T-helper 17 cell (primary cell): ENCODE measurements at places on chromosomes 3 and 15.

DNA sequence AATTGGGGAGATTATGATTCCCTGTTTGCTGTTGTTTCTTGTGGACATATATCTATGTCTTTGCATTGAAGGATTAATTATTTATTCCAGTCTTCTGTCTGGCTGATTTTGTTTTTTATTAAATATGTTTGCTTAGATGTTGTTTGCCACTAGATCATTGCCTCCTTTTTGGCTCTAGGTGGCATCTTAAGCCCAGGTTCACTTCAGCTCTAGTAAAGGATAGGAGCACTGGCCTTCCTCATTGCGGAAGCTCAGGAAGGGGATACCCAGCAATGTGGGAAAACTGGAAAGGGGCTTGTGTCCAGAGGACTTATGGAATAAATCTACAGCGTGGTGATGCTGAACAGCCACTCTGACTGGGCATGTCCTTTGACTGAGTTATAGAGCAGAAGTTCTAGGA is 821.6 kb downstream of the PDCD6IP start:
- no peaks in the 10 kb centered on the region for H3K27me3 ChIP-seq
- H3K27ac ChIP-seq: no peak overlapping the region
- no peak for DNase-seq

GRCh38 chr3:126287536-126288241 is 69.5 kb downstream of the KLF15 start:
- H3K27me3 ChIP-seq: peaks cover 72% of the 10 kb centered on the region
- H3K36me3 ChIP-seq: no peaks in the 10 kb centered on the region
- peaks cover 2% of the 10 kb centered on the region for H3K4me1 ChIP-seq
- no peak overlapping the region for H3K27ac ChIP-seq
- H3K4me3 ChIP-seq: no peak overlapping the region

DNA sequence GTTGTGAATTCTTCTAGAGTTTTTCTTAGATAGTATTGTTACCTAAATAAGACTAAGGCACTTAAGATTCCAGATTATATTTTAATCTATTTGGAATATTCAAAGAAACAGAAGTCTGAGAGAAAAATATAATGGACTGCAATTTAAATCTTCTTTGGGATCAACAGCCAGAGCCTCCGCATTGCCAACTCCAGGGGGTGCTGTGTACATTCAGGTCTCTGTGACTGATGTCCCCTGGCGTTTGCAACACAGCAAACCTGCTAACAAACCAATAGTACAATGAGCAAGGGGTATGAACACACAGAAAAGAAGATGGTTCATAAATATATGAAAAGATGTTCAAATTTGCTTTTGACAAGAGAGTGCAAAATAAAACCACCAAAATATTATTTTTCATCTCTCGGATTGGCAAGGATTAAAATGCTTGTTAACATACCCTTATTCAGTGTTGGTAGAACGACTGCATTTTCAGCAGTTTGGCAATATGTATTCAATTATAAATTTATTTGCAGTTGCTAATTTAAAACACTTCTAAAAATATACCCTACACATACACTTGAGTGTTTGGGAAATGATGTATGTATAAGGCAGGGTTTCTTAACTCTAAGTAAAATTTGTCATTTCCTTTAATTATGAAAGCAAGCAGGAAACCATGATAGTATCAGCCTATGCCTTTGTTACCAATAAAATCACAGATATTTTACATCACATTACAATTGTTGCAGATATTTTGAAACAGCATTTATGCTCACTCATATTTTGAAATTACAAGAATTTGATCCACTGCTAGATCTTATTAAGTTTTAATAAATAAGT is 16.1 kb upstream of the TM4SF1 start:
- H3K36me3 ChIP-seq: no peaks in the 10 kb centered on the region
- H3K27me3 ChIP-seq: peaks cover 24% of the 10 kb centered on the region
- no peak overlapping the region for H3K4me3 ChIP-seq
- no peaks in the 10 kb centered on the region for H3K4me1 ChIP-seq

- no peaks in the 10 kb centered on the region for H3K36me3 ChIP-seq
- DNase-seq: no peak
- peaks cover 28% of the 10 kb centered on the region for H3K27me3 ChIP-seq
- peaks cover 2% of the 10 kb centered on the region for H3K4me1 ChIP-seq
- no peak overlapping the region for H3K4me3 ChIP-seq
Measured at GRCh38 chr3:31833391-31834190, 147.5 kb downstream of the OSBPL10 start.

GRCh38 chr15:45435124-45435903 is 57.0 kb upstream of the GATM start:
- no peak for DNase-seq
- H3K27ac ChIP-seq: no peak overlapping the region
- peaks cover 20% of the 10 kb centered on the region for H3K27me3 ChIP-seq
- no peak overlapping the region for H3K4me3 ChIP-seq
- no peaks in the 10 kb centered on the region for H3K4me1 ChIP-seq
- no peaks in the 10 kb centered on the region for H3K36me3 ChIP-seq

DNA sequence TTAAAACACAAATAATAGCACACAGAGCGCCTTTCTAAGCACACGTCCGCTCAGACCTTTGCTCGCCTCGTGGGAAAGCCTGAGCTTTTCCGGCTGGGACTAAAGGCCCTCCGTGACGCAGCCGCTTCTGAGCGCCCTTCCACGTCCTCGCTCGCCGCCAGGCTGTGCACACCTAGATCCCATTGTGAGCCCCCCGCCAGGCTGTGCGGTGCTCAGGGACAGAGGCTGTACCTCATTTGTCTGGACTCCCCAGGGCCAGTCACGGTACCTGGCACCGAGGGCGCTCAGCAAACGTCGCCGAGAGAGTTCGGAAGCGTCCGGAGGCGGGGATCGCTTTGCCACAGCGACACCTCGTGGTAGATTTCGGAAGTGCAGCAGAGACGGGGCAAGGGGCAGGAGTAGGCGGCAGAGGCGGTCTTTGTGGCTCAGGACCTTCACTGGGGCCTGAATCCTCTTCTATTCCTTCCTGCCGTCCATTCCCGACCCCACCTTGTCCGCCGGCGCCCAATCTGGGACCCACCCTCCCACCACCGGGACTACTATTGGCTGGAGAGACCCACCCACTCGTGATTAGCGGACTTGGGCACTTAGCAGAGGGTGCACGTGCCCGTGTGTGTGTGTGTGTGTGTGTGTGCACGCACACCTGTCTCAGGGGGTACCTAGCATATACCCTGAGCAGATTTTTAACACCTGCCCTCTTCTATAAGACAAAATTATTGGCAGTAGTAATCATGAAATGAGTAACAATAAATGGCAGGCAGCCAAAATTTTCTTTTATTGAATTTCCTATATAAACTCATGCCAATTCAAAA is 65.6 kb downstream of the RHCG start:
- H3K4me3 ChIP-seq: peak overlapping the region; percentile 90
- H3K27me3 ChIP-seq: peaks cover 40% of the 10 kb centered on the region
- H3K4me1 ChIP-seq: peaks cover 6% of the 10 kb centered on the region
- DNase-seq: peak; percentile 70
- no peak overlapping the region for H3K27ac ChIP-seq
- peaks cover 3% of the 10 kb centered on the region for H3K36me3 ChIP-seq

DNA sequence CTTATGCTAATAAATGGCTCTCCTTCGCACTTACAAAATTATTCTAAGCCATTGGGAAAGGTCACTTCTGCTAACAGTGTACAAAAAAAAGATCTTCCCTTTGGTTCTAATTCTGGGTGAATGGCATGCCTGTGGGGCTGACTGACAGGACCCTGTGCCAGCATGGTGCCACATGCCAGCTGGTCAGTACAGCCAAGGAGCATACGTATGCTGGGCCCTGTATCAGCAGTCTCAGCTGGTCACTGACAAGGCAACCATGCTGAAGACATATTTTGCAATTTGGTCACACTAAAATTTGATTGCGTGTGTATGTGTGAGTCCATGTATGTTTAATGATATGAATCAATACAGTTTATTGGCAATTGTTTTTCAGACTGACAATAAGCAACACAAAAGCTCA is 246.1 kb downstream of the TBL1XR1 start:
- H3K4me1 ChIP-seq: peaks cover 5% of the 10 kb centered on the region
- DNase-seq: no peak
- no peak overlapping the region for H3K4me3 ChIP-seq
- H3K36me3 ChIP-seq: peaks cover 2% of the 10 kb centered on the region

DNA sequence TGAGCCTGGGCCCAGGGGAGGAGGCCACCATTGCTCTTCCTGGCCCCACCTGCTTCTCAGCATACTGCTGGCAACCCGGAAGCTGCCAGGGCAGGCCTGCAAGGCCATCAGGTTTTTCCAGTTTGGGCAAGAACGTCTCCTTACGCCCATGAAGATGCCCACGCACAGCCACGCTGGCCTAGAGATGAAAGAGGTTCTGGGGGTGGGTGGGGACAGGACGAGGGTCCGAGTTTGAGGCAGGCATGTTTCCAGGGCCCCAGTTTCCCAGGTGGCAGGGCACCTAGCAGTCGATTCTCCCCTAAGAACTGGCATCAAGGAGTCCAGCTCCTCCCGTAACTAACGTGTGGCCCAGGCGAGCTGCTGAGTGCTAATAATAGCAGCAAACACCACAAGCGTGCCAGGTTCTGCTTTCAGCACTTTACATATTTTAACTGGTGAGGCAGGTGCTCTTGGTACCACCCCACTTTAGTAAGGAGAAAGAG is 45.8 kb downstream of the ZNF710 start:
- H3K4me3 ChIP-seq: peak overlapping the region; percentile 21
- H3K4me1 ChIP-seq: peaks cover 30% of the 10 kb centered on the region
- H3K27ac ChIP-seq: no peak overlapping the region
- H3K36me3 ChIP-seq: peaks cover 3% of the 10 kb centered on the region
- DNase-seq: no peak

- H3K27me3 ChIP-seq: no peaks in the 10 kb centered on the region
- no peak overlapping the region for H3K4me3 ChIP-seq
- peaks cover 47% of the 10 kb centered on the region for H3K4me1 ChIP-seq
- peaks cover 6% of the 10 kb centered on the region for H3K36me3 ChIP-seq
Measured at GRCh38 chr3:195411836-195412235, 31.0 kb downstream of the ACAP2 start.

DNA sequence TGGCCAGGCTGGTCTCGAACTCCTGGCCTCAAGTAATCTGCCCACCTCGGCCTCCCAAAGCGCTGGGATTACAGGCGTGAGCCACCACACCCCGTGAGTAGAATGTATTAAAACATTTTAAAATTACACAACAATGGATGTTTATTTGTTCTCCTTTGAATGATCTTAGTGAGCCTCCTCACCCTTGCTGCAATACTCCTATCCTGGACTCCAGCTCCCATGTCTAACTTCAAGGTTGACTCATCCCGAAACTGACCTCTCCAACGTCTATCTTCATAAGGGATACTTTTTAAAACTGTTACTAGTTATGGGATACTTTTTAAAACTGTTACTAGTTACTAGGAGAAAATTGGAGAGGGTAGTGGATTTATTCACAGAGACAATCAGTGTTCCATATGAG is 17.8 kb upstream of the RHCG start:
- H3K4me3 ChIP-seq: no peak overlapping the region
- H3K4me1 ChIP-seq: no peaks in the 10 kb centered on the region
- H3K27ac ChIP-seq: no peak overlapping the region
- no peaks in the 10 kb centered on the region for H3K36me3 ChIP-seq
- no peak for DNase-seq

DNA sequence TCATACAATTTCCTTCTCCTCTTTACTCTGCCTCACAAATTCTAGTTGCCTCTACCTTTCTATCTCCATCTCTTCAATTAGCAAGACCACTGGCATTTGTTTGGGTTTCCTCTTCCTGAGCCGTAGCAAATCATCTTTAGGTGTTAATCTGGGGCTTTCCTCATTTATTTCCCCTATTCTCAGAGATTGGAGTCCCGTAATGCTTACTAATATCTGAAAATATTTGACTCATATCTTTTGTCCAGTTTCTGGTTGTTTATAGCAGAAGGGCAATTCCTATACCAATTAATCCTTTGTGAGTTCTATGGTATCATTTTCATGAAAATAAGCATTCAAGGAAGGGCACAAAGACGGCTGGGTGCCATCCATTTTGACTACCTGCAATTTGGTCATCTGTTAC is 103.7 kb downstream of the NR2E3 start:
- peaks cover 13% of the 10 kb centered on the region for H3K36me3 ChIP-seq
- no peaks in the 10 kb centered on the region for H3K4me1 ChIP-seq

- DNase-seq: no peak
- H3K4me3 ChIP-seq: no peak overlapping the region
- peaks cover 2% of the 10 kb centered on the region for H3K4me1 ChIP-seq
- H3K36me3 ChIP-seq: no peaks in the 10 kb centered on the region
- H3K27ac ChIP-seq: no peak overlapping the region
- no peaks in the 10 kb centered on the region for H3K27me3 ChIP-seq
Measured at GRCh38 chr3:115325539-115325938, 178.5 kb upstream of the ZBTB20 start.

- no peaks in the 10 kb centered on the region for H3K4me1 ChIP-seq
- no peak overlapping the region for H3K27ac ChIP-seq
- no peaks in the 10 kb centered on the region for H3K27me3 ChIP-seq
- H3K36me3 ChIP-seq: no peaks in the 10 kb centered on the region
Measured at GRCh38 chr3:70150599-70150998, 151.1 kb downstream of the SAMMSON start.

DNA sequence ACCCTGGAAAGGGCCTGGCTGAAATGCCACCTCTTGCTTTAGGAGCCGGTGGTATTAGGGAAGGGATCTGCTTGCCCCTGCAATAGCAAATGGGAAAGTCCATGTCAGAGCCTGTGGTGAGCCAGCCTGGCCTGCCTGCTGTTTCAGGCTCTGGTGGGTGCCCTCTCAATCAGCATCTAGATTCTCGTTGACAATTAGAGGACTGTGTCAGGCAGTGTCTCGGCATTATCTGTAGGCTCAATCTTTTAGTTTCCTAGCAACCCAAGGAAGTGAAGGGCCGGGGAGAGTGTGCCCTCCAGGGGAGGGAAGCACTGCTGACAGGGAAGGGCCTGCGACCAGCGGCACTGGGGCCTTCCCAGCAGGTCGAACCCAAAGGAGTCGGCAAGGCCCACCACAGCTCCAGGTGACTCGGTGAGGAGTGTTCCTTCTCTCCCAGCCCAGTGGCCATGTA is 42.1 kb downstream of the TLE3 start:
- peak overlapping the region; percentile 51 for H3K27ac ChIP-seq
- peak overlapping the region; percentile 56 for H3K4me3 ChIP-seq
- H3K27me3 ChIP-seq: no peaks in the 10 kb centered on the region
- peaks cover 12% of the 10 kb centered on the region for H3K4me1 ChIP-seq

DNA sequence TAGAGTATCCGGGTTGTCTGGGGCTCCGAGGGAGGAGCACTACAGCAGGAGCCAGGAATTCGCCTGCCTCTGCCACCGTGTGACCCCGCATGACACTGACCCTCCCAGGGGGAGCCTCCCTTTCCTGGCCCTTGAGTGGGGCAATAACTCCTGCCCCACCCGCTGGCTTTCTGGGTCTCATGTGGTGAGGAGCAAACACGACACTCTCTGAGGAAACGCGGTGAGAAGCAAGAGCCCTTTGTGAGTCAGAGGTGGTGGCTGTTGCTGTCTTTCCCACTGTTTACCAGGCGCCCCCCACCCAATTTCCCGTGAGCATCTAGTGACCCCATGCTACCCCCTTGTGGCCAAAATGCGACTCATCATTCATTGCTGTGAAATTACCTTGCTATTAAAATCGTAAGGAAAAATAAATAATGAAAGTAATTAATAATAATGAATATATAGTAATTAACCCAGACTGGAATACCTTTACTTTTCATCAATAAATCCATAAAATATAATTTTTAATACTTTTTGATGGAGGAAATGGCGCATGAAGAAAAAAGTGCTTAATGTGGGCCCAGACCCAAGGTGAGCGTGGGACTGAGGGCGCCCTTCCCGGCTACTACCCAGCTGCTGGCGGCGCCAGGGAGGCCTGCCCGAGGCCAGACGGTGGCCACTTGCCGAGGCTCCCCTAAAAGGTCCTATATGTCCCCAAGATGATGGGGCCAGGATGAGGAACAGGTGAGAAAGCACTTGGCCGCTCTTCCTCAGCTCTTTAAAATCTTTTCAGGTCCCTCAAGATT is 29.3 kb downstream of the CCNL1 start:
- peak overlapping the region; percentile 99 for H3K27ac ChIP-seq
- H3K4me3 ChIP-seq: peak overlapping the region; percentile 86
- DNase-seq: peak; percentile 75
- H3K36me3 ChIP-seq: no peaks in the 10 kb centered on the region
